GM23338 (cell line): ENCODE measurements at places on chromosomes 4 and X. TPM values are rescaled to one million over a fixed set of nuclear protein-coding genes. Genes with fewer than 3 reads are reported as not detected.

DNA sequence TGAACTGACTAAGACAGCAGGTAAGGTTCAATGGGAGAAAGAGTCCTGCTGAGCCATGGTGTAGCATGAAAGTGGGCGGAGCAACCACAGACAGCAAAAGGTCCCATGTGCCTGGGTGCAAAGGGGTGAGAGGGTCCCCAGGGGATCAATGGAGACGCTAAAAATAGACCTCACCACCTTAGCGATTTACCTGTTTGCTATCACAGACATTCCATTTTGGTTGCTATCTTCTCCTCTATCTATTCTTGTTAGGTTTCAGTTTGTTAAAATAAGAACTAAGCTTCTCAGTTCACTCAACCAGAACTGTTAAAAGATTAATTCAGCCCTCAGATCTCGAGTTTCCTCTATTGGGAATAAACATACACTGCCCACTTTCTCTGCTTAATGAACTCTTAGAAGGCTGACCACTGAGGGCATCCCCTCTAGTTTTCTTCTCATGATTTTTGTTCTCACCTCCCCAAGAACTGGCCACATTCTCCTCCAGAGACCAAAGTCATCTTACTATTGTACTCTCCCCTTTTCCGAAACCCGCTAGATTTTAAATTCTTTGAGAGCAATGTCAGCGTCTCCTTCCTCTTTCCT, 136.7 kb downstream of the PARM1 start:
- no peak for DNase-seq

DNA sequence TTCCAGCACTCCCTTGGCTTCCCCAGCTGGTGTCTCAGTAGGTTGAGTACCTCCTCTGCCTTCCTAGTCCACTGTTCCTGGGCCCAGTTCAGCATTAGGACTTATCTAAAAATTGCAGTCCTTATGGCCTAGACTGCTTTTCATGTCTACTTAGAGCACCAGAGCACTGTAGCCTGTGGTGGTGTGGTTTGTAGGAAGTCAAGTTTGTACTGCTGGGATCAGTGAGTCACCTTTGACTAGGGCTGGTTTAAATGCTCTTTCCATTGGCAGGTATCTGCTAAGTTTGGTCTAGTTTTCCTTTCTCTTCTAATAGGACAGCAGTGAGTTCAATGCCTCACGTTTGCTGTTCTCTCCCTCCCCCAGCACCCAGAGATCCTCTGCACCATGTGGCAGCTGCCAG, 233.6 kb upstream of the WDFY3 start:
- no peak for DNase-seq

DNA sequence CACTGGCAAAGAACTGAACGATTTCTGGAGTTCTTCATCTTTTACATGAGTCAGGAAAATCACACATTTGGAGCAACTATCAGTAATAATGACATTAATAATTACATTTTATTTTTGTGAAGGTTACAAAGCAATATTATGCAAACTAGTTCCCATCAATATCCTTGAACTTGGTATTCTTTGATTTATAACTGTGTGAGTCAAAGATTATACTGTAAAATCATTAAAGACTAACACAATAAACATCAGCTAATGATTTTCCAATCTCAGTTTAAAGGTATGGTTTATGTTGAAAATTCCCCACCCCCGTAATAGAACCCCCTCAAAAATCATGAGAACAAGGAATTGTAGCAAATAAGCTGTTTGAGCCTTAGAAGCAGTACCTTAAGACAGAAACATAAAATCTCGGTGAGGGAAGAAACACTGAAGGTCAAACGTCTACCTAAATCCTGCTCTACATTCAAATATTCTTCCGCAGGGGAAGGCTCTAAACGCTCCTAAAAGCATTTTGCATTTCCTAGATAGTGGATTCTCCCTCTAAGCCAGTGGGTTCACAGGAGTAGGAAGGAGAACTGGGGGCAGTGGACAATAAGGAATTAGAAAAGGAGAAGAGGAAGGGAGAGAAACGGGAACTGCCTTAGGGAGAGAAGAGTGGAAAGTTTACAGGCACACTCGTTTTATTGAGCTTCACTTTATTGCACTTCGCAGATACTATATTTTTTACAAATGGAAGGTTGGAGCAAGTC, 22.3 kb upstream of the SH3D19 start:
- no peak for DNase-seq

TEX11 gene
- 0.85 and 1.0 TPM in 2 replicates for total RNA-seq

DNA sequence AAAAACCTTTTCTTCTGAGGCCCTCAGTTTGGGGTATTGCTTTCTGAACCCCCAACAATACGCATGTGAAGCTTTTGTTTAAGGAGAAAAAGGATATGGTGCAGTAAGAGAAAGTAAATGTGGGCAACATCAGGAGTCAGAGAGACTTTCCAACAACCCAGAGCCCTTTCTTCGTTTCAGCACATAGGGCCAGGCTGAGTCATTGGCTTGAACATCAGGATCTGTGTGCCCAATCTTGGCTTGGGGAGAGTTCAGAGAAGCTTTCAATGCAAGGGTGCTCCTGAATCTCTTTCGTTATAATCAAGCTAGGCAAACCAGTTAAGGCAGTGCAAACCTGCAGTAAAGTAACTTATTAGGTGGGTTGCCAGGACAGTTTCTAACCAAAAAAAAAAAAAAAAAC, 191.2 kb downstream of the FRMPD4 start:
- DNase-seq: no peak

SPANXC gene
- not detected in 2 replicates for total RNA-seq

KCTD8 gene
- total RNA-seq: 5.0 and 6.1 TPM in 2 replicates

DNA sequence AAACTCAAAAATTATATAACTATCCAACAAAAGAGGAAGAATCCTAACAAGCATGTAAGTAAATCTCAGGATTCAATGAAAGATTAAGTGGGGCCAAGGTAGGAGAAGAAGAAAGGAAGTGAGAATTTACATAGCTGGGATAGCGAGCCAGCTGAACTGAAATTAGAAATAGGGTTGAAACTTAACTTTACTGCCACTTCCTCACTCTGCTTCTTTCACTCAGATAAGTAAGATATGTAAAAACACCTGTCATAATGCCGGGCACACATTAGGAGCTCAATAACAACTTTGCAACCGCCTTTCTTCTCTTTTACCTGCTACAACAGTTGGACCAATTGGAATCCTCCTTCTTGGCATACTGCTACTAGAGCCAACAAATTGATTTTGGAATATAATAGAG, 129.4 kb downstream of the CNKSR2 start:
- no peak for DNase-seq

GRCh38 chr4:11765849-11766453, 337.3 kb upstream of the HS3ST1 start:
- DNase-seq: peak; percentile 78

PCDH19 gene
- total RNA-seq: 0.89 and 1.4 TPM in 2 replicates

GRCh38 chr4:36997727-36998126, 246.8 kb upstream of the NWD2 start:
- no peak for DNase-seq

COL25A1 gene
- 3.8 and 5.6 TPM in 2 replicates for total RNA-seq

GRCh38 chr4:8853249-8853648, 18.4 kb downstream of the HMX1 start:
- DNase-seq: peak; percentile 33

KLHL4 gene
- total RNA-seq: 6.2 and 7.7 TPM in 2 replicates

GRCh38 chr4:105248613-105249012, 101.9 kb downstream of the TET2 start:
- DNase-seq: no peak

GRCh38 chrX:107654566-107654871, 26.2 kb downstream of the PRPS1 start:
- peak; percentile 39 for DNase-seq

DNA sequence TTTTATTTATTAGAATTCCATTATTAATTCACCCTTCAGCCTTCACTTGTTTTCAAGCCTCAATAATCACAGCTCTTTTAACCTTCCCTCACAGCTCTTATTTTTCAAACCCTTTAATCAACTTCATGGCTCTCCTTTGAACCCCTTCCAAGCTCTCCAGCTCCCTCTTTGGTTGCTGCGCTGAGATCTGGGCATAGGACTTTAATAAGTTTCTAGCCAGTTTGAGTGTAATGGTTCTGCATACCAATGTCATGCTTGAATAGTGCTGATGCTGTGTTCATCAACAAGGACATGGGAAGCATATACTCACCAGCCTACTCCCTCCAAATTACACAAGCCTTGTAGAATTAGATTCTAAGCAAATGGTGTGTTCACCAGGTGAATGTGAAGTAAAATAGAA, 3.5 kb upstream of the RNF212 start:
- DNase-seq: no peak

TRIM75 gene
- total RNA-seq: not detected in 2 replicates

METTL14 gene
- 39.3 and 45.2 TPM in 2 replicates for total RNA-seq
